ENCODE measurements at places on chromosomes 6 and 20.

GRCh38 chr20:62227591-62227976 lies 7.5 kb upstream of the HRH3 start:
- DNase-seq = no peak
- H3K4me3 ChIP-seq = no peak overlapping the region
- H3K27ac ChIP-seq = no peak overlapping the region
- H3K27me3 ChIP-seq = peaks cover 48% of the 10 kb centered on the region

- no peak overlapping the region for H3K27ac ChIP-seq
- peaks cover 85% of the 10 kb centered on the region for H3K27me3 ChIP-seq
- H3K4me1 ChIP-seq = peaks cover 15% of the 10 kb centered on the region
- H3K36me3 ChIP-seq = no peaks in the 10 kb centered on the region
- no peak for DNase-seq
These were observed 14.8 kb upstream of the PCK1 start for GRCh38 chr20:57545927-57546662.

- H3K4me1 ChIP-seq = peaks cover 7% of the 10 kb centered on the region
- H3K4me3 ChIP-seq = no peak overlapping the region
- H3K27ac ChIP-seq = no peak overlapping the region
- peak; percentile 78 for DNase-seq
- peaks cover 26% of the 10 kb centered on the region for H3K27me3 ChIP-seq
- H3K36me3 ChIP-seq = no peaks in the 10 kb centered on the region
These were observed 131.8 kb upstream of the PROKR2 start for GRCh38 chr20:5448449-5449118.

- H3K4me1 ChIP-seq = peaks cover 54% of the 10 kb centered on the region
- H3K27me3 ChIP-seq = peaks cover 5% of the 10 kb centered on the region
- peak overlapping the region; percentile 94 for H3K27ac ChIP-seq
- DNase-seq = no peak
These were observed 12.9 kb upstream of the TBC1D22B start for GRCh38 chr6:37244430-37245310.

GRCh38 chr6:157086632-157087031 lies 236.7 kb downstream of the TMEM242 start:
- peaks cover 12% of the 10 kb centered on the region for H3K36me3 ChIP-seq
- H3K4me1 ChIP-seq = peaks cover 27% of the 10 kb centered on the region
- H3K4me3 ChIP-seq = no peak overlapping the region
- H3K27me3 ChIP-seq = no peaks in the 10 kb centered on the region
- DNase-seq = no peak

DNA sequence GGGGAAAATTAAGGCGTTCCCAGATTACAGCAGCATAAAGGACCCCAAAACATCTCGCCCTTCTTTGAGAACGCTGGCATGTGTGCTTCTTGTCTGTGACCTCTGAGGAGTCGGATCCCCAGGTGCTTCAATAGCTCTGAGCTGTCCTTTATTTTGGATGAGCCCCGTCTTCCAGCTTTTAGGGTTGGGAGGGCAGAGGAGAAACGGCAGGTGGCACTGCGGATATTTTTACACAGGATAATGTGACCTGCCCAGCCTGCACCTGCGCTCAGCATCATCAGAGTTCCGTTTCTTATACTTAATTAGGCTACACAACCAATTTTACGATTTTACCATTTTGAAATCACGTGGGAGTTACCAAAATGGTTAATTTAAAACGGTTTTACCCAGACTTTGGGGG lies 147.7 kb upstream of the RPS6KA2 start:
- peaks cover 46% of the 10 kb centered on the region for H3K27me3 ChIP-seq
- H3K4me3 ChIP-seq = no peak overlapping the region
- no peak overlapping the region for H3K27ac ChIP-seq
- no peaks in the 10 kb centered on the region for H3K36me3 ChIP-seq
- no peaks in the 10 kb centered on the region for H3K4me1 ChIP-seq
- no peak for DNase-seq

- H3K27ac ChIP-seq = no peak overlapping the region
- DNase-seq = peak; percentile 39
- peak overlapping the region; percentile 80 for H3K4me3 ChIP-seq
These were observed 631 bp downstream of the PLCB1 start for GRCh38 chr20:8132484-8133309.

- H3K27ac ChIP-seq = peak overlapping the region; percentile 44
- no peak for DNase-seq
- no peak overlapping the region for H3K4me3 ChIP-seq
These were observed 159.9 kb upstream of the TOP1 start for GRCh38 chr20:40868551-40869217.

GRCh38 chr20:33306228-33306627 lies 23.2 kb downstream of the BPIFB1 start:
- no peak overlapping the region for H3K4me3 ChIP-seq
- no peak for DNase-seq
- peaks cover 4% of the 10 kb centered on the region for H3K27me3 ChIP-seq
- peaks cover 4% of the 10 kb centered on the region for H3K4me1 ChIP-seq
- no peak overlapping the region for H3K27ac ChIP-seq

DNA sequence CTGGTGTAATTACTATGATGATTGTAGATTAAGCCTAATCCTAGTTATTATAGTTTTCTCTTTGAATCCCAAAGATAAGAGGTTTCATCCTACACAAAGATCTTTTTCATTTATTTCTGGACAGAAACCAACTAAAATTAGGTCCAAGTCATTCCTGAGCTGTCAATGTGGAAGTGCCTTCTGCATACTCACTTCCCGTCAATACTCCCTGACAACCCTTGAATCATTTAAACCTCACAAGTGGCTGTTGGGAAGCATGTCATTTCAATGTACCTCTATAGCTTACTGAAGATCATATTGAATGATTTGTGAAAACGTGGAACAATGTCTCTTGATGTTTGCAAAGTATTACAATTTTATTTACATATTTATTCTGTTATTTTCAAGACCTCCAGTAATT lies 274.1 kb downstream of the HACE1 start:
- H3K4me1 ChIP-seq = peaks cover 10% of the 10 kb centered on the region
- H3K27me3 ChIP-seq = no peaks in the 10 kb centered on the region
- no peak for DNase-seq
- no peak overlapping the region for H3K4me3 ChIP-seq

DNA sequence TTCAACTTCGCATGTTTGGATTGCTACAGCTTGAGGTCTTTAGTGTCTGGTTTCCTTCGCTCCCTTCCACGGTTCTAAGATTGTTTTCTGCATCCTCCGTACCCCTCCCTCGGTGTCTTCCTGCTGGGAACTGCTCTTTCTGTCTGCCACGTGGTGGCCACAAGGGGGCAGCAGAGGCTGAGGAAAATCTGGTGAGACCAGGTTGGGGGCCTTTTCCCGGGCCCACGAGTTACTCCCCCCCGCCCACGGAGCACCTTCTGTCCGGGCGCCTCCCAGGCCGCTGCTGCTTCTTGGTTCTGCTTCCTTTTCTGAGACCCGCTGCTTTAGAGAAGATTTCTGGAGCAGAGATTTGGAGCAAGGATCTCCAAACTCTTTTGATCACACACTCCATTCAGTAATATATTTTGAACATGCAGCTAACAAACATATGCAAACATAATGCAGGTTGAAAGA lies 21.1 kb upstream of the NOTCH4 start:
- H3K36me3 ChIP-seq = no peaks in the 10 kb centered on the region
- peaks cover 12% of the 10 kb centered on the region for H3K27me3 ChIP-seq
- peaks cover 7% of the 10 kb centered on the region for H3K4me1 ChIP-seq
- H3K27ac ChIP-seq = peak overlapping the region; percentile 21
- H3K4me3 ChIP-seq = peak overlapping the region; percentile 33
- peak; percentile 68 for DNase-seq

GRCh38 chr6:14475306-14475705 lies 357.7 kb downstream of the CD83 start:
- H3K4me1 ChIP-seq = no peaks in the 10 kb centered on the region
- peaks cover 5% of the 10 kb centered on the region for H3K27me3 ChIP-seq
- H3K27ac ChIP-seq = no peak overlapping the region
- no peak for DNase-seq
- H3K36me3 ChIP-seq = no peaks in the 10 kb centered on the region

DNA sequence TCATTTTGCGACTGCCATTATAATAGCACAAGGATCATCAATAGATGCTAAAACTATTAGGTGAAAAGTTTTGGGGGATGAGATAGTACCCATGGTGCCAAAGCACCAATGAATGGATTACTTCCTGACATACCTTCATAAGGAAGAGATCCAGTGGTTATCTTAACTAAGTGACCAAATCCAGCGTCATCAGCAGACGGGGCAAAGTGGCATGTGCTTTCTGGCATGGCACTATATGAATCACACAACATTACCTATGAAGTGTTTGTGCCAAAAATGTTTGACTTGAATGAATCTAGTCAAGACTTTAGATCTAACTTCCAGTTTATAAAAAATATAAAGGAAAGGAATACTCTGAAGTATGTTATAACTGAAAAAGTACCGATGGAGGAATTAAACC lies 10.8 kb downstream of the TRIM26 start:
- H3K4me1 ChIP-seq = peaks cover 13% of the 10 kb centered on the region
- peaks cover 21% of the 10 kb centered on the region for H3K36me3 ChIP-seq
- DNase-seq = no peak

- peaks cover 4% of the 10 kb centered on the region for H3K27me3 ChIP-seq
- H3K27ac ChIP-seq = no peak overlapping the region
- no peaks in the 10 kb centered on the region for H3K4me1 ChIP-seq
- H3K4me3 ChIP-seq = no peak overlapping the region
- DNase-seq = no peak
These were observed 39.2 kb upstream of the QKI start for GRCh38 chr6:163375361-163375760.

DNA sequence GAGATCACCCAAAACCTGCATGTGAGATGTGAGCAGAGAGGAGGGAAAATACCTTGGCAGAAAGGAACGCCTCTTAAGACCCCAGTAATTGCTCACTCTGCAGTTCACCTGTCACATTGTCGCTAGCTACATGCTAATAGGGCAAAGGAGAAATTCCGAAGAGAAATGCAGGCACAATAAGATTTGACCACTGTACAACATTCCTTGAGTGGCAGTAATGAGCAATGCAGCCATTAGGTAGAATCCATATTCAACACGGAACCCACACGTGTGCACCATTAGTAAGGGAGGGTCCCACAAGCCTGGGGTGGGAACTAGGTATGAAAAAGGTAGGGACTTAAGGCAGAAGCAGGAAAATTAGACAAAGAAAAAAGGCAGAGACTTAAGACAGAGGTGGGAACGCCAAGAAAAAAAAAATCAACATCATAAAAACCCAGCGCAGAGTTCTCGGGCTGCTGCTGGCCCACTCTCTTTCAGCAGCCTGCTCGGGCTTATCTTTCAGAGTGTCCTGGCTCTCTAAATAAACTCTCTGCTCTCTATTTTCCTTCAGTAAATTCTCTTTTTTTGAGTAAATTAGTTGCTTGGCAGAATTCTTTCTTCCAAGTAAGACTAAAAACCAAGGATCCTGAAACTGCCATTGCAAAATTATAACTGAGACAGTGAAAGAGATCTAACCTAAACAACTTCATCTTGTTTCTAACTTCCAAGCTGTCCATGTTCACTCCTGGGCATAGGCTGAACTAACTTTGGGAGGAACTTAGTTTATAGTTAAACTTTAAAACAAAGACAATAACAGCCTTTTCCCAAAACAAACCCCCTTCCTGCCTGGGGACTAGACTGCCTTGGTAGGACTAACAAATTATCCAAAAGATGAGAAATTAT lies 116.5 kb downstream of the CD24 start:
- H3K36me3 ChIP-seq = peaks cover 8% of the 10 kb centered on the region
- H3K27ac ChIP-seq = peak overlapping the region; percentile 53
- H3K4me1 ChIP-seq = peaks cover 5% of the 10 kb centered on the region
- no peak for DNase-seq

DNA sequence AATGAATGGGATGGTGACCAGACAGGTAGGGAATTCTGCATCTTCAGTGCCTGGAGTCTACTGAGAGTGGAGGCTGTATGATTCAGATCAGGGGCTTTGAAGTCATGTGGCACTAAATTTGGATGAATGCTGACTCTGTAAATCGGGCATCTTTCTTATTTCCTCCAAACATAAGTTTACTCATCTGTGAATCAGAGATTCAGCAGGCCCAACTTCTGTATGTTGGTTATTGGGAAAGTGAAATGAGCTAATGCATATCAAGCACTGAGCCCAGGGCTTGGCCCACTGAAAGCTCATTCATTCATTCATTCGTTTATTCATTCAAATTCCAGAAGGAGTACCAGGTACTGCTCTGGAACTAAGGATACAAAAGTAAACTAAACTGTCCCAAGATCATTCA lies 192.3 kb upstream of the RIN2 start:
- no peak overlapping the region for H3K4me3 ChIP-seq
- H3K4me1 ChIP-seq = no peaks in the 10 kb centered on the region
- no peaks in the 10 kb centered on the region for H3K36me3 ChIP-seq
- no peak for DNase-seq
- no peak overlapping the region for H3K27ac ChIP-seq

DNA sequence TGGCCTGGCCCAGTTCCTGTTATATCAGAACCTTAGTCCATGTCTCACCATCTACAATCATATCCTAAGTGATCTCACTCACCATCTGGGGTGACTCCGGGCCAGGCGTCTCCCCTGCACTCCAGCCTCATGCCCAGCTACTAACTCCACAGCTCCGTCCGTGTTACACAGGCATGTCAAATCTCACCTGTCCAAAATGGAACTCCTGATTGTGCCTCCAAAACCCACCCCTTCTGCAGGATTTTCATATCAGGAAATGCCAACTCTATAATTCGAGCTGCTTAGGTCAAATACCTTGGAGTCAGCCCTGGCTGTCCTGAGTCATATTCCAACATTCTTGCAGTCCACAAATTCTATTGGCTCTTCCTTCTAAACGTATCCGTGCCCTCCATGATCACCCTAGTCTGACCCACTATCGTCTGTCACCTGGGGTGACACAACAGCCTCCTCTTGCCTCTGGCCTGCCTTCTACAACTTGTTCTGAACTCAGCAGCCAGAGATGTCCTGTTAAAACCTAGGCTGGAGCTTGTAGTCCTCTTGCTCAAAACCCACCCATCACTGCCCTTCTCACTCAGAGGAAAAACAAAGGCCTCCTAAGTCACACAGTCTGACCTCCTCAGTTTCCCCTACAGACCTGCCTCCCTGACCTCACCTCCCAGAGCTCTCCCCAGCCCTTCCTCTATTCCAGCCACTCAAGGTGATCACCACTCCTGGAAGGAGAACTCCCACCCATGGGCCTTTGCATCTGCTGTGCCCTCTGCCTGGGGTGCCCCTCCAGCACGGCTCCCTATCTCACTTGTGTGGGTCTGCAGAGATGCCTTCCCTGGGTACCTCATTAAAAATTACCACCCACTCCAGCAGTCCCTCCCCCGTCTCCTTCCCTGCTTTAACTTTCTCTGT lies 85.3 kb upstream of the SIRPA start:
- H3K4me3 ChIP-seq = no peak overlapping the region
- H3K27me3 ChIP-seq = peaks cover 12% of the 10 kb centered on the region
- no peak for DNase-seq
- no peaks in the 10 kb centered on the region for H3K36me3 ChIP-seq
- no peak overlapping the region for H3K27ac ChIP-seq
- peaks cover 7% of the 10 kb centered on the region for H3K4me1 ChIP-seq

Data from mesothelial cell of epicardium (in vitro differentiated cells).